Peyer's patch (tissue), 4 donors: ENCODE measurements at places on chromosomes 1 and 21. TPM values are rescaled to one million over a fixed set of nuclear protein-coding genes. Genes with fewer than 3 reads are reported as not detected.

C1orf115 gene
- total RNA-seq: 175 TPM

ITLN2 gene
- 46.2 TPM for total RNA-seq

KRTAP21-2 gene
- total RNA-seq: not detected

NBPF10 gene
- 2.5 TPM for total RNA-seq

IL22RA1 gene
- total RNA-seq: 87.9 TPM

GRCh38 chr1:247266053-247266452, 10.2 kb downstream of the VN1R5 start:
- DNase-seq: no peak

DNA sequence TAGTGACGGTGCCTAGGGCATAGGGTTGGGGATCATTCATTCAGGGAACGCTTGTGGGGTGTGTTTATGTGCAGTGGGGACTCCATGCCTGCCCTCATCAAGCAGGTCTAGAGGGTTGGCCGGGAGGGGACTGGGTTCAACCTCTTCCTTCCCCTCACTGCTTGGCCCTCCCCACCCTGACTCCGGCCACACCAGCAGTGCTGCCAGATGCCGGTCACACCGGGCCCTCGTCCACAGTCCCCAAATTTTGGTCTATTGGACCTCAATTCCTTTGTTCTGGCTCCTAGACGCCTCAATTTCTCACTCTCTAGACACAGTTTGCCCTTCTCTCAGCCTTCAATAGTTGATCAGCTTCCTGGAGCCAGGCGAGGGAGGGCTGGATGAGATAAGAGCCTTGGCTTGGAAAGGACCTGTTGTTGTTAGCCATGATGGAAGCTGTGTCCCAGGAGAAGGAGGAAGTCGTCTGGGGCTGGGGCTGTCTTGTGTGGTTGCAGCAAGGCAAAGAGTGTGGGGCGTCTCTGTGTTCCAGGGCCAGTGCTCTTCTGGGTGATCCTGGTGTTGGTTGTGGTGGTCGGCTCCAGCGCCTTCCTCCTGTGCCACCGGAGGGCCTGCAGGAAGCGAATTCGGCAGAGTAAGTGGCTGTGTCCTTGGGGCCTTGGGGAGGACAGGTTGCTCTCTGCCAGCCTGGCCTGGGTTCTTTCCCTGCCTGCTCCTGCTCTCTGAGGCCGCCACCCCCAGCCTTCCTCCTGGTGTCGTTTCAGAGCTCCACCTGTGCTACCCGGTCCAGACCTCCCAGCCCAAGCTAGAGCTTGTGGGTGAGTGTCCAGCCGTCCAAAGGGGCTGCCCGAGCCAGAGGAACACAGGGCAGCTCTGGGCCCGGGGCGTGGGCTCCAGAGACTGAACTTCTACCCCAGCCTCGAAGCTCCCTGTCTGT, 41.1 kb upstream of the TNFRSF1B start:
- DNase-seq: no peak

DNA sequence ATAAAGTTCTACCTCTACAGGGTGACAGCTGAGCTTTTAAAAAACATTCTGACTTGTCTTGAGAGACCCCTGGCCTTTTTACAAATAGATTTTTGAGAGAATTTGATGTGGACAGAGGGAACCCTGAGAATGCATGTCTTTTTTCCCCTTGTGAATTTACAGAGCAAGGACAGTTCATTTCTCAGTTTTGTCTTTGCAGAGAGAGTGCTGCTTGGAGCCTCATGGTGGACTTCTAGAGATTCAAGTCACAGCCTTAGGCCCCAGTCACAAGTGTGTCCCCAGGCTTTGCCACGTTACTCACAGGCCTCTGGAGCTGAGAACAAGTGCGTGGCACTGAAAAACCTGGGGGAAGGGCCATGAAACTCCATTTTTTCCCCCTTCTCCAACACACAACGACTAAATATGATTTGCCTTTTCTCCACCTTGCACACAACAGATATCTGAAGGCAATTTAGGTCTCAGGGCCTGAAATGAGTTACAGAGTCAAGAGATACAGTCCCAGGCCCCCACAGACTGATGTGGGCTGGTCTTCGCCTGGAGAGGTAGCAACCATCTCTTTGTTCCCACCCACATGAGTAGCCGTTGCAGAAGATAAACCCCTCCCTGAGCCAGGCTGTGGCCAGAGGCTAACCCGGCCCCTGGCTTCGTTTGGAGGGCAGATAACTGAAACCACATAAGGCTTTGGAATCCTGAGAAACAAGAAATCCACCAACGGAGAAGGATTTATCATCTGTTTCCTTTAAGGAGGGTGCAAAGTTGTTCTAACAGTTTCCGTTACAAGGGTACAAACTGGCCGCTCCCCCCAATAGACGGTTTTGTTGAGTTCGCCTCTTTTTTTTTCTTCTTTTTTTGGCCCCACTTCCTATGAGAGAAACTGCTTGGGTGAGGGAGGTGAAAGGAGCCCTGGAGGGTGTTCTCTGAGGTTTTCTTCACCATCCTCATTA, 1.0 kb upstream of the PIGV start:
- DNase-seq: peak; percentile 42

GRCh38 chr1:183600136-183600535, 9.9 kb upstream of the NCF2 start:
- no peak for DNase-seq
